Stimulated activated naive CD4-positive, alpha-beta T cell (primary cell): ENCODE measurements at places on chromosomes 11 and 22.

DNA sequence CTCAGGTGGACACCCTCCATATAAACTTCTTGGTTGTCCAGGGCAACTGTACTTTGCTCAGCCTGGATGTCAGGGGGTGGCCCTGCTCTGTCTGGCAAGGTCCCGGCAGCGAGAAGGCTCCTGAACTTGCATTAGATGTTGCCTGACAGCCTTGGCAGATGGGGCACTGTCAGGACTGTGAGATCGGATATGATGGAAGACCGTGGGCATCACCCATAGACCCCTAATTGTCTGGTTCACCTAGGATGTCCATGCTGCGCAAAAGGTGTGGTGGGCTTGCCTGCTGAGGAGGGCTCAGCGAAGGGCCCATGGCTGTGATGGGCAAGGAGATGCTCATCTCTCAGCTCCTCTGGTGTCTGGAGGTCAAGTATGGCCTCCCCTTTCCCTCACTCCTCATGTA, 62.7 kb downstream of the MYO18B start:
- DNase-seq = no peak

DNA sequence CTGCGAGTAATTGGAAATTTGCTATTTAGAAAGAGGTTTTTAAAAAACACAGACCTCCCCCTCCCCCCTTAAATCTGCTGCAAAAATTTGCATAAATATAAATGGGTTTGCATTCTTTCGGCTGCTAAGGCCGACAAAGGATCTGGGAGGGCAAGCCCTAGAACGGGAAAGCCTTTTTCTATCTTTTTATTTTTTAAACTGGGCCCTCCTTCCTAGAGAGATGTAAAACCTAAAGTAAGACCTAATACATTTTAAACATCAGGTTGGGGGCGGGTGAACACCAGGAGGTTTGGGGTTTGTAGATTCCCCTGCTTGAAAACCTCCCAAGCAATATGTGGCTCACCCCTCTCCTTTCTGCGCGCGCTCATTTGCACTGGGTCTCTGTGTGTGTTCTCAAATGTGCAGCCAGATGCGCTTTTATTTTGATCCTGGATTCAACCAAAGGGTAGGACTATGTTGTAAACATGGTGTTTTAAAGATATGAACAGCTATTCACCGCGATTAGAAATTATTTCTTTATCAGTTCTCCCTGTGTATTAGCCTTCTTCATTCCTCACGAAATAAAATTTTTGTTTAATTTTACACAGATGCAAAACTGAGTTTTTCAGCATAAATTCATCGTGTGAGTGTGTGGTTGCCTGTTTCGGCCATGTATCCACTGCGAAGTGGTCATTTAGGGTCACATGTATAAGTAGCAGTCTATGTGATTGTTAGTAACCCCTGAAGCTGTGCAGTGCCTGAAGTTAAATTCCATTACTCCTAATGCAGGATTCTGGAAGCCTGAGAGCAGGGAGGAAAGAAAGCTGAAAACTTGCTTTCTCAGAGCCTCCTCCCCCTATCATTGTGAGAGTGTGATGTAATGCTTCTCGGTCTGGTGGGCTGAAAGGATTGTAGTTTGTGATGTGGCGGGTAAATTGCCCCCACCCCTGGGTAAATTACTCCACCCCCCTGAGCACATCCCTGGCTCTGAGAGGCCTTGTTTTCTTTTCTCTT, 988 bp downstream of the TNRC6B start:
- DNase-seq = peak; percentile 12

DNA sequence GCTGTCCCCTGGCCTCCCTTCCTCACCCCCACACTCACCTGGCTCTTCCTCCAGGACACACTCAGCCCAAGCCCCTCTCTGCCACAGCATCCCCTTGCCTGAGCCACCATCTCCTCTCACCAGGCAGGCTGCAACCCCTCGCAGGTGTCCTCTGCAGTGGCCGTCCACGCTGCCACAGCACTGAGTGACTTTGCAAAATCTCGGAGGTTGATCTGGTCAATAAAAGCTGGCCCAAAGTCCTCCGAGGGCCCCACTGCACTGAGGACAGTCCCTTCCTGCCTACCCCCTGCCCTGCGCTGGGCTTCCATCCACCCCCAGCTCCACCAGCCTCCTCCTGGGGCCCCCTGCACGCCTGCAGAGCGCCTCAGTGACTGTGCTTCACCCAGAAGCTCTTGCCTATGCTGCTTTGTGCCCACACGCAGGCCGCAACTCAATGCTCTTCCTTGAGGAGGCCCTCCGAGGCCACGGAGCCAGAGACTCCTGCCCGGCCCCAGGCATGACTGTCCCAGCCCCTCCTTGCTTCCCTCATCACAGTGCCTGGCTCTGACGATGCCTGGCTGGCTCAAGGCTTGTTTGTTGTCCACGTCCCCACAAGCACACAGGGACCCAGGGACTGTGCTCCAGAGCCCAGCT, 30.8 kb upstream of the SLC22A12 start:
- DNase-seq = no peak

DNA sequence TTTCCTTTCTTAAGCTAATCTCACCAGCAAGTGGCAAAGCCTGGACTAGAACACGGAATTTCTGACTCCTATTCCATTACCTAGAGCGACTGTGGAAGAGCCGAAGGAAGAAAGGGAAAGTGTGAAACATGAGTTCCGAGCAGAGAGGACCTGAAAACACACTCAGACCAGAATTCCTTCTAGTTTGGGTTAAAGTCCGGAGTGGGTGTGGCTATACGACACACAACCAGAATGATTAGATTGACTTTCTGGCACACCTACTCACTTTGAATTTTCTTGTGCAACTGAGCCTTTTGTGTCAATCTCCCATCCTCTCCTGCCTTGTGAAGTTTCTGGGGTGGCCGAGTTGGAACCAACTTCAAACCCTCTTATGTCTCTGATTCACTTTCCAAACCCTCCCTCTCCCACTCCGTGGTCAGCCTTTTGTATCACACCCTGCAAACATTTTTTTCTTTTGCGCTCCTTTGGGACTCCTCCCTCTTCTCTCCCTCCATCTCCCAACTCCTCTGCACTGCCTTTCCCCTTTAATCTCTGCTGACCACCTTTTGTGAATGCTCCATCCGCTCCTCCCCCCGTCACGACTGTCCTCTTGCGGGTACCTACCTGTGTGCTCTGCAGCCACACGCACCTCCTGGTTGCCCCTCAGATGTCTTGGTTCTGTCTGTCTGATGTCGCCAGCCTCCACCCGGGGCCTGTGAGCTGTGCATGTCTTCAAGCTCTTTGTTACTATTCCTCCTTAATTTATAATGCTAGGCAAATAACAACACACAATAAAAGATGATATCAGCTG, 86.3 kb upstream of the BLID start:
- no peak for DNase-seq

DNA sequence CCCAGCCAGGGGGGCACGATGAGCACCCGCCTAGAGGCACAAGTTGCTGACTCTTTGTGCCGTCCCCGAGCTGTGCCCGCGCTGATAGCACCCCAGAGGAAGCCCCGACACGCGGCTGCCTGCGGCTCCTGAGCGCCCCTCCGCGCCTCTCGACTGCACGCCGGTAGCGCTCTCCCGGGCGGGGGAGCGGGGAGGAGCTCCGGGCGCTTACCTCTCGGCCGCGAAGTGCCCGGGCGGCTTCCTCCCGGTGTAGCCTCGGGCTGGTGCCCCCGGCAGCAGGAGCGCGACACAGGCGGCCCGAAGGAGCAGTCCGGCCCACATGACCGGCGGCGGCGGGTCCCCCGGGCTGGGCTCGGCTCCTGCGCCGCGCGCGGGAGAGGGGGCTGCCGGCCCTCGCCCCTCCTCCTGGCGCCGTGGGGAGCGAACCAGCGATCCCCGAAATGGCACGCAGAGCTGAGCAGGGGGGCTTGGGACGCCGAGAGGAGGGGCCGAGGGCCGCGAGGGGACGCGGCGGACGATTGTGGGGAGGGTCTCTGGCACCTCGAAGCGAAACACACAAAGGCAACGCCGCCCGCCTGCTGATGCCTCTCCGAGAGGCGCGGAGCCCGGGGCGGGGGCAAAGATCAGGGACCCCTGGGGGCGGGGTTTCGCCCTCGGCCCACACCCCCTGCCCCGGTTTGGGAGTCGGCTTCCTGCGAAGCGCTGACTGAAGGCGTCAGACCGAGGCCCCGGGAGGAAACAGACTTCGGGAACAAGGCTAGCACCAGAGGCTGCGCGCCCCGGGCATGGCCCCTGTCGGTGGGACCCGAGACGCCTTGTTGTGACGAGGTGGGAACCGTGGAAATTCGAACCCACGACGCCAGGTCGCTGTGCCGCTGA, at the start of gene VWCE:
Gene VWCE, minus strand, starts transcription at position 600 of the 879 bp plus-strand sequence. Its CDS starts 279 bp downstream, at position 321.
- peak; percentile 29 for DNase-seq

DNA sequence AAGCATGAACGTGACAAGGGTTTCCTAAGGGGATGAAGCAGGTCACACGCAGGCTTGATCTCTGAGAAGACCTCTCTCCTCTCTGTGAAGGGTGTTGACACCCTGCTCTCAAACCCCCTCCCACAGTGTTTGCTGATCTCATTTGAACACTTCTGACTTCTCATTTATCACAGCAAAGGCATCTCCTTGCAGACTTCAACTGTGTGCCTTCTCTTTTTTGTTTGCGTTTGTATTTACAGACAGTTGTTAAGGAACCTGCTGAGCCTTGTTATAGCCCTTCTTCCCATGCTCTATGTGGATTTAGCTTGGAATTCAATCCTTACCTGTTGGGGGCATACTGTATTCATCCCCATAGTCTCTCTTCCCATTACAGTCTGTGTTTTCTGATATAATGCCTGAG, 206.5 kb downstream of the NELL1 start:
- DNase-seq = no peak

GRCh38 chr11:6604081-6604626, 580 bp downstream of the ILK start:
- DNase-seq = peak; percentile 49

GRCh38 chr11:44496391-44496790, 69.1 kb upstream of the CD82 start:
- DNase-seq = no peak
